ENCODE measurements at places on chromosomes 7 and 10.

GRCh38 chr7:30136117-30136731 lies 1.4 kb downstream of the MTURN start:
- DNase-seq = no peak

- DNase-seq = no peak
These were observed 111.0 kb downstream of the MICALL2 start for GRCh38 chr7:1348096-1348822.

DNA sequence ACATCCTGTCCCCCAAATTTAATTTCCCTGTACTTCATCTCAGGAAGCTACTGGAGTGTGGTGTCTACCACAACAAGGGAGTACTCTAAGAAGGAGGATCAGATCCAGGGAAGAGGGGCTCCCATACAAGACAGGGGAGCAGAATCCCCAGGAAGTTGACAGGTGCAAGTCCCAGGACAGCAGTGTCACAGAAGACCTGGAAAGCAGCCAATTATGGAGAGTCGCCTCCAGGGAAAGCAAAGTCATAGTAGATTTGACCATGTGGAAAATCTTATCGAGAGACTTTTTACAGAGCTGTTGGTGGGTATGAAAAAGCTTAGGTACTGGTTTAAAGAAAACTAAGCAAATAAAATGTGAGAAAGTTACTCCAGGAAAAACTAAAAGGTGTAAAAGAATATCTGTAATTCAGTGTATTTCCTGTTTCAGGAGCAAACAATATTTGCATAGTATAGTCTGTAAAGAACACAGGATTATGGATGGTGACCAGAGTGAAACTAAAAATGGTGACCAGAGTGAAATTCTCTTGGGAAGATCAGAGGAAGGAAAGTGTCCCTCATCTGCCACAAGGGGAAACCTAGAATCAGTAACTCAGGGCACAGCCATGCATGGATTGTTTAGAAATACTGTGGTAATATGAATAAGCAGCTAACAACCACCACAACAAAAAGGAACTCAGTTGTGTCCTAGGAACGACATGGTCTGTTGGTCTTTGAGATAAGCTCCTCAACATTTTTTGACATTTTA lies 44.5 kb downstream of the LANCL2 start:
- no peak for DNase-seq

- DNase-seq = no peak
These were observed 62.4 kb downstream of the CTTNBP2 start for GRCh38 chr7:117810642-117811512.

- DNase-seq = no peak
These were observed 1153.8 kb upstream of the C7orf33 start for GRCh38 chr7:147436718-147437117.

DNA sequence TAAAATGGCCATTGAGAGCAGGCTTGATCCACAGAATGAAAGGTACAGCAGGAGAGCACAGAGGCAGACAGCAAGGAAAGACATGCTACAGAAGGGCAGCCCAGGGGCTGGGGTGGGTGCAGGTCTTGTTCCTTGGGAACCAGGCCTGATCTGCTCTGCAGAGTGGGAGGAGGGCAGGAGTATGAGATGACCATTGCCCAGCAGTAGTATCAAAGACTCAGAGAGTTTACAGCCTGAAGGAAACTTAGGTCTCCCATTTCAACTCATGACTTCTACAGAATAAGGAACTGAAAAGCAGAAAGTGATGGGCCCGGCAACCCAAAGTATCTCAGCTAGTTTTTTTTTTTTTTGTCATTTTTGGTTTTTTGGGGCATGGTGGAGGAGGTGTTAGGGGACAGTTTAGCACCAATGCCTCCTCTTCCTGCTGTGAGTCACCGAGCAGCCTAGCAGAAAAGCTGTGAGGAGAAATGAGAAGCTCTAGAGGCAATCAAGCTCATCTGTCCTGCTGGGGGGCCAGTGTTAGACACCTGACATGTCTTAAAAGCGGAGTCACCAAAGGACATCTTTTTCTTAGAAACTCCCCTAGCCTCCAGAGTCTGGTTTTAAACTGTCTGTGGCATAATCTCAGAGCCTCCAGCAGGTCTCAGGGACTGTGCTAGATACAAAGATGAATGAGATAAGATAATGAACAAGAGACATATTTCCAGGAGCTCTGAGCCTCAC lies 34.3 kb upstream of the HERPUD2 start:
- DNase-seq = peak; percentile 69

All from SK-N-DZ (cell line).